IMR-90 (cell line): ENCODE measurements at places on chromosomes 5 and 9.
A peak's percentile ranks its signal among the peaks of the same experiment; 100 is the strongest.

- no peak for DNase-seq
Measured at GRCh38 chr5:80250801-80251200, 5.0 kb downstream of the SERINC5 start.

DNA sequence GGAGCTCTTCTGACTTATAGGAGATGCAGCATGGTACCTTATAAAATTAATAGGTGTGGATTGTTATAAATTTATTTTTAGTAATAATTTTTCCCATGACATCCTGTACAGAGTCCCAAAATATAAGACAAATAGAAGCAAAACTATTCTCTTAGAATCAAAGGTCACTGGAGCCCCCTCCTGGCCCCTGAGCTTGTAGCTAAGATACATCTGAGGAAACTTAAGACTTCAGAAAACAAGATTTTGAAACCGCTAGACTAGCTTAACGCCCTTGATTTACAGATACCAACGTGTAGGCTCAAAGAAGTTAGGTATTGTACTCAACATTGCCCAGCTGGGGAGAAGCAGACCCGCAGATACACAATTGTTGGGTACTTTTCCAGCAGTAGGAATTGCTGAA, 45.7 kb upstream of the KCNN2 start:
- no peak for DNase-seq

GRCh38 chr9:122337556-122337929, 33.3 kb upstream of the PTGS1 start:
- DNase-seq, result no peak

GRCh38 chr9:107137495-107138202, 145.4 kb upstream of the RAD23B start:
- peak; percentile 33 for DNase-seq

DNA sequence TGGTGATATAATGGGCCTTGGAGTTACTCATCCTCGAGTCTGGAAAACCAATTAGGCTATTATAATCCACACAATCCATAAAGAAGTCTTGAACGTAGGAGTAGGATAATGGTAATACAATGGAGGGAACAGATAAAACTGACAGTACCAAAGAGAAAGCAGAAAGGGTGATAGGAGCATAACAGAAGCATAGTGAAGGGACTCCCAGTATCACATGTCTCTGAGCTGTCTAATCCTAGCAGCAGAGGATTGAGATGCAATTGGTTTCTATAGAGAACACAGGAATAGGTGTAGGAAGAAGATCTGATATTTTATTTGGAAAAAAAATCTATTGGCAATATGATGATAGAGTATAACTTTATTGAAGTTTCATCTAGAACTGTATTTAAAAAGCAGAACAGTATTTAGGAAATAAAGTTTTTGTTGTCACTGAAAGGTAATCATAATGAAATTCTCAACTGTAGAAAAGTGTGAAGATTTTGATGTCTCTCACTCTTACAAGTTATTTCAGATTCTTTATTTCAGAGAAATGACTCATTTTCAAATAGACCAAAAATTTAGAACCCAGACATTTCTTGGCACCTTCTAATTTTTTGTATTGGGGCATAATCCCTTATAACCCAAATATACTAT, 25.4 kb downstream of the SRFBP1 start:
- no peak for DNase-seq

DNA sequence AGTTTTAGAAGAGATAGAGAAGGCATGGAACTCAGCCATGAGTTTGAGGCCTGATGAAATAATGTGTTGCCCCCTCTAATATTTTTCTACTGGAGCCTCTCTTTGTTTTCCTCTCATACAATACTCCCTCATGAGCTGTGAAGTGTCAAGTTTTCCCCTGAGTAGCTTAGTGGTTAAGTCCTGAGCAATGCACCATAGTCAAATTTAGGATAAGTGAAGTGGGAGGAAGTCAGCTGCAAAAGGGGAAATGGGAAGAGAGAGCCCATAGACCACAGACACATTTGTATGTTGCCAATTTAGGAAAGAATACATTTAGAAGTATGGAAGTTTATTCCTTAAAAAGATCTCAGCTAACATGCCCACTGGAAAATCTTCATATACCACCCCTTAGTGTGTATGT, 171.5 kb upstream of the NREP start:
- DNase-seq, result no peak

DNA sequence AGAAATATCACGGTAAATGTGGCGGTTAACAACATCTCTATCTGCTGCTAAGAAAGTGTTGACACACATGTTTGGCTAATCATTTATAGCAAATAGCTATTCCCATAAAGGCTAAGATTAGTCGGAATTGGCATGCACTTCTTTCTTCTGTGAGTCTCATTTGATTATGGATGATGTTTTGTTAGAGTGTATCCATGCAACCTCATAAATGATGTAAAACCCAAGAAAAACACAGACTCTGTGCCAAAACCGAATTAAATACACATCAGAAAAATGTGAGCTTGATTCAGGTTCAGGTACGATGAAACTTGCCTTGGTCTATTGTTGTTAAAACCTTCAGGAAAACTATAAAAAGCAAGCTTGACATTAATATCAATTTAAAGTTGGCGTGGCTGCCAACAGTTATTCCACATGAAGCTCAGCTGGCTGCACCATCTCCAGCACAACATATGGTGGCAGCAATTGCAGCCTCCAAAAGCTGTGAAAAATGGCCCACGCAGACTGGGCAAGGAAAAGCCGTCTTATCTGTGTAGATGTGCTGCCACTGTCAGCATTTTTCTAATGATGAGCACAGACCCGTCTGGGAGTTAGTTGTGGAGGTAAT, 41.1 kb upstream of the ICE1 start:
- no peak for DNase-seq

DNA sequence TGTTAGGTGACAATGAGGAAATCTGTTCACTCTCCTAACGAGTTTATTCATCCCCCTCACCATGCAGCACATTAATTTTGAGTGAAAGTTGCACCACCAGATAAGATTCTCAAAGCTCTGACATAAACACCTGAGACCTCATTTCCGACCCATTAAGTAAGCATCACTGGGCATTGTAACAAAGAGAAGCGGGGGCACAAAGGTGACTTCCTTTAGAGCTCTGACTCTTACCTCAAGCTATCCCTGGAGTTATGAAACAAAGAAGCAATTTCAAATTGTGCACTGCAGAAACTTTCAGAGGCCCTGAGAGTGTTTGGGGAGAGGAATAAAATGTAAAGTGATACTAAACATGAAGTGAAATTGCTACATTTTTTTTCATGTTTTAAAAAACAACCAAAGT, 29.5 kb downstream of the C5orf15 start:
- DNase-seq, result no peak

GRCh38 chr5:78550891-78551290, 97.7 kb downstream of the LHFPL2 start:
- DNase-seq, result peak; percentile 72

GRCh38 chr5:170985486-170985885, 123.7 kb downstream of the RANBP17 start:
- peak; percentile 10 for DNase-seq

- DNase-seq, result no peak
Measured at GRCh38 chr5:128318691-128319090, 219.4 kb downstream of the FBN2 start.

DNA sequence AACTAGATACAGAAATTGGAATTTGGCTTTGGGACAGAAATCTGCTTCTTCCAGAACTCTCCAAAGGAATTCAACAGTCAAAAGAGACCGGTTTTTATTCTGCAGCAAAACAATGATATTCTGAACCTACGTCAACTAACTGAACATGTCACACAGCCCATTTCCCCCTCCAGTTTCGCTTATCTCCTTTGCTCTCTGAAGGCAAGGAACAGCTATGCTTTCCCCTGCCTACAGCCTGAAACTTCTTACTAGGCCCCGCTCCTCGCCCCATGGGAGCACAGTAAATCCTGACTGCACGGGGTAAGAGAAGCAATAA, 488 bp downstream of the SKIC3 start:
- DNase-seq, result no peak

- peak; percentile 61 for DNase-seq
Measured at GRCh38 chr5:147822686-147823491, 8.6 kb downstream of the SPINK1 start.

- DNase-seq, result no peak
Measured at GRCh38 chr5:64646169-64646568, 44.1 kb upstream of the SHISAL2B start.

DNA sequence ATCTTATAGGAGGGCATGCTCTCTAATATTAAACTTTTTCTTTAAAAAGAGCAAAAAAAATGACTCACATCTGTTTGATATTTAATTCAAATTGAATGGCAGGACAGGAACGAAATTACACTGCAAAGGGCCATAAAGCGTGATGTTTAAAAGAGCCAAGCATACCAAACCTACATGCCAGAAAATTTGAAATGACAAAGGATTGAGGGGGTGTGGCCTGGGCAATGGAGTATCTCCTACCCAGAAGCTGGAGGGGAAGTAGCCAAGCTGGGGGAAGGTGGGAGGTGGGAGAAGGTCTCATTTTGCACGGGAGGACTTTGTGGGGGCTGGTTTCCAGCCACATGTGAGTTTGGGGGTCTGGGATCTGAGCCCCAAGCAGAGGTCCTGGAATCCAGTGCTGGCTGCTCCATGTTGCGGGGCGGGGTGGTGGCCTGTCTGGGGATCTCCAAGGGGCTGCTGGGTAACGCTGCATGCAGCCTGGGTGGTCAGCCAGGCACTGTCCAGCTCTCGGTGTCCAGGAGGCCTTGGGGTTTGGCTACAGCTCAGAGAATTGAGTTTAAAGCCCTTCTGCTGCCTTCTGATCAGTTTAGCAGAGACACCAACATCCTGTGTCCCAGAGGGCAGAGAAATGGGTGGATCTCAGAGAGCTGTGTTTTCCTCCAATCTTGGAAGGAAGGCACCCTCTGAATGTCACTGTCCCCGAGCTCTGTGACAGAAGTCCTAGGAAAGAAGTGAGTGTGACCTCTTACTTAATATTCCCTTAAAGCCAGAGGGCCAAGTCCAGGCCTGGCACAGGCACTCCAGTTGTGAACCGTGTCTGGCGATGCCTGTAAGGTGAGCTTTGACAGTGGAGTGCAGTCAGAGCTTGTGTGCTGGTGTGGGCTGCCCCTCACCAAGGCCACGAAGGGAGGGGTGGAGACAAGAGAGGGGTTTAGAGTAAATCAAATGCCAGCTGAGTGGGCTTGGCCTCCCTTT, 7.6 kb downstream of the DCANP1 start:
- DNase-seq, result no peak

- no peak for DNase-seq
Measured at GRCh38 chr9:129281506-129282145, 103.6 kb upstream of the IER5L start.

DNA sequence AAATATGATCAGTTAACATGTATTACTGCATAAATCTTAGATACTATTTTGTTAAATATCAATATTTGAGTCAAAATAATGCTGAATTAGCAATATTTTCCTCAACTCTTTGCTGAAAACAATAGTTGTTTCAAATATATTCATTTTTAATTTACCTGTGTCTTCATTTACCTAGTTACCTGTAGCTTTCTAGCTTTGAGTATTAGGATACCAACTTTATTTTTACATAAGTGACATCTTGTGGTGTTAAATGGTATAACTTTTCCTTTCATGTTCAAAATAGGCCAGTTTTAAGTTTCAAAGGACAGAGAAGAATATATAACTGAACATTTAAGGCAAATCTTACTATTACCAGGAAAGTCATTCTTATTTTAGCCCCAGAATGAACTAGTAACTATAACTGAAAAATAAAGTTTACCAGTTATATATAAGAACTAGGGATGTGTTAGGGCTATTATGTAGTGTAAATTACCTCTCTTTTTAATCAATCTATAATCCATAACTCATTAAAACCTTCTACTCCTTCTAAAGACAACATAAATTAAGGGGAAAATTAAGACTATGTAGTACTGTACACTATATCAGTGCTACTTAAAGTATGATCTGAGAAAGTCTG, 25.3 kb downstream of the AP3B1 start:
- DNase-seq, result peak; percentile 12

- peak; percentile 89 for DNase-seq
Measured at GRCh38 chr9:111959468-111960359, 63.1 kb downstream of the UGCG start.
